Naive thymus-derived CD4-positive, alpha-beta T cell (primary cell): ENCODE measurements at places on chromosomes 16 and 17. TPM values are rescaled to one million over a fixed set of nuclear protein-coding genes. Genes with fewer than 3 reads are reported as not detected.
A peak's percentile ranks its signal among the peaks of the same experiment; 100 is the strongest.

- H3K27me3 ChIP-seq, result no peaks in the 10 kb centered on the region
- no peak overlapping the region for H3K27ac ChIP-seq
- no peak for DNase-seq
- H3K4me3 ChIP-seq, result no peak overlapping the region
- no peaks in the 10 kb centered on the region for H3K36me3 ChIP-seq
Measured at GRCh38 chr16:84751241-84751640, 51.4 kb downstream of the USP10 start.

DNA sequence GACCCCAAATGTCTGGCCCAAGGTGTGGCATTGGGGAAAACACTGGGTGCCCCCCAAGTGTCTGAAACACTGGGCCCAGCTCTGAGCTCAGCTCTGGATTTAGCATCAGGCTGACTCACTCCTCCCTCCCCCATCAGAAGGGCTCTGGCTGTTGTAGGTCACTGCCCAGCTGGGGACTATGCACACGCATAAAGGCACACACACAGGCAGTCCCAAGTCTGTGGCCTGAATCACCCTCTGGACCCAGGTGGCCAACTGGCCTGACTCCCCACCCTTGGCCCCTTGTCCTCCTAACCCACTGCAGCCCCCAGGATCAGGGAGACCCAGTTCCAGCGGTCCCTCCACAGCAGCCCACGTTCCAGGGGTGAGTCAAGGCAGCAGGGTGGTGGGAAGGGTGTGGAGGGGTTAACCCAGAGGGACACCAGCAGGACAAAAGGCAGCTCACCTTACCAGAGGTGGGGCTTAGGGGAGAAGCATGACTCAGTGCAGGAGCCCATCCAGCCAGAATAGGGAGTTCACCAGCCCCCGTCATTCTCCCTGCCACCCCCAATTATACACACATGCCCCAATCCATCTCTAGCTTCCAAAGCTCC lies 47.0 kb downstream of the MYO18A start:
- H3K4me1 ChIP-seq, result peaks cover 14% of the 10 kb centered on the region
- peaks cover 67% of the 10 kb centered on the region for H3K36me3 ChIP-seq
- H3K4me3 ChIP-seq, result no peak overlapping the region
- no peak for DNase-seq

DNA sequence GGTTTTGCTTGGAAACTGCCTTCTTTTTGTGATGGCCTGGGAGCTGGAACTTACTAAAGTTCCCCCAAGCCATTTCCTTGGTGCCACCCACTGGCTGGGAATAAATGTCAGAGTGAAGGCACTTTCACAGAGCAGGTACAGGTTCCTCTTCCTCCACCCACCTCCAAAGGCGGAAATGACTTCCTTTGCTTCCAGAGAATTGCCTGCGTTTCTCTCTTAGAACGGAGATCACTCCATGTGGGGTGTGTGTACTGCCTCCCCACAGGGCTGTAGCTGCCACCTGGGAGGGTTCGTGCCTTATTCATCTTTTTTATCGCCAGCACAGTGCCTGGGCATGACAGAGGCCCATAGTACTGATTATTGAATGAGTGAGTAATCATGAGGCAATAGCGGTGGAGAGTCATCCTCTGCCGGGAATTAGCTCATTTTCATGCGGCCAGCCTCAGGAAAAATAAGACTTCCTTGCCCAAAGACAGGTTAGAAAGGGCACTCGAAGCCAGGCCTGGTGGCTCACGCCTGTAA lies 32.2 kb upstream of the HAS3 start:
- H3K27ac ChIP-seq, result no peak overlapping the region
- H3K36me3 ChIP-seq, result no peaks in the 10 kb centered on the region
- no peaks in the 10 kb centered on the region for H3K27me3 ChIP-seq
- H3K4me1 ChIP-seq, result no peaks in the 10 kb centered on the region
- H3K4me3 ChIP-seq, result no peak overlapping the region
- no peak for DNase-seq

- no peak overlapping the region for H3K4me3 ChIP-seq
- H3K4me1 ChIP-seq, result no peaks in the 10 kb centered on the region
- DNase-seq, result no peak
- no peak overlapping the region for H3K27ac ChIP-seq
- peaks cover 3% of the 10 kb centered on the region for H3K36me3 ChIP-seq
Measured at GRCh38 chr17:596287-596686, 118.4 kb downstream of the VPS53 start.

- no peak for DNase-seq
- no peaks in the 10 kb centered on the region for H3K27me3 ChIP-seq
- no peak overlapping the region for H3K27ac ChIP-seq
- peaks cover 28% of the 10 kb centered on the region for H3K4me1 ChIP-seq
- H3K4me3 ChIP-seq, result no peak overlapping the region
Measured at GRCh38 chr17:79746889-79747507, 16.3 kb downstream of the ENPP7 start.

- H3K4me1 ChIP-seq, result no peaks in the 10 kb centered on the region
- H3K27ac ChIP-seq, result no peak overlapping the region
- no peak for DNase-seq
- H3K27me3 ChIP-seq, result no peaks in the 10 kb centered on the region
Measured at GRCh38 chr17:41024697-41025096, 2.3 kb downstream of the KRTAP1-5 start.

GRCh38 chr17:77316191-77316641 lies 175.4 kb downstream of the SEC14L1 start:
- H3K27me3 ChIP-seq, result no peaks in the 10 kb centered on the region
- no peak overlapping the region for H3K27ac ChIP-seq
- H3K36me3 ChIP-seq, result no peaks in the 10 kb centered on the region
- no peak overlapping the region for H3K4me3 ChIP-seq
- DNase-seq, result no peak

DNA sequence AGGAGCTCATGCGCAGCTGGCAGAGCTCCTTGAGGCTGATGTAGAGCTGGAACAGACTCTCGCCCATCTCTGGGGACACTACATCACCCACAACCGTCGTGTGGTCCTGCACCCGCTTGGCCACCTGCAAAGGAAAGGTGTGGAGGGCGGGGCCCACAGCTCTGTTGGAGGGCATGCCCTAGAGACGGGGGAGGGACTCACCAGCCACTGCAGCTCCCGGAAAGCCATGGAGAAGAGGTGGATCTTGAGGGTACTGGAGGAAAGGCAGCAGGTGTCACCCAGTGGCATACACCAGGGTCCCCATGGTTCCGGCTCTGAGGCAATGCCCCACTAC lies 8.6 kb downstream of the UNC13D start:
- H3K27ac ChIP-seq, result peak overlapping the region; percentile 35
- DNase-seq, result no peak

DNA sequence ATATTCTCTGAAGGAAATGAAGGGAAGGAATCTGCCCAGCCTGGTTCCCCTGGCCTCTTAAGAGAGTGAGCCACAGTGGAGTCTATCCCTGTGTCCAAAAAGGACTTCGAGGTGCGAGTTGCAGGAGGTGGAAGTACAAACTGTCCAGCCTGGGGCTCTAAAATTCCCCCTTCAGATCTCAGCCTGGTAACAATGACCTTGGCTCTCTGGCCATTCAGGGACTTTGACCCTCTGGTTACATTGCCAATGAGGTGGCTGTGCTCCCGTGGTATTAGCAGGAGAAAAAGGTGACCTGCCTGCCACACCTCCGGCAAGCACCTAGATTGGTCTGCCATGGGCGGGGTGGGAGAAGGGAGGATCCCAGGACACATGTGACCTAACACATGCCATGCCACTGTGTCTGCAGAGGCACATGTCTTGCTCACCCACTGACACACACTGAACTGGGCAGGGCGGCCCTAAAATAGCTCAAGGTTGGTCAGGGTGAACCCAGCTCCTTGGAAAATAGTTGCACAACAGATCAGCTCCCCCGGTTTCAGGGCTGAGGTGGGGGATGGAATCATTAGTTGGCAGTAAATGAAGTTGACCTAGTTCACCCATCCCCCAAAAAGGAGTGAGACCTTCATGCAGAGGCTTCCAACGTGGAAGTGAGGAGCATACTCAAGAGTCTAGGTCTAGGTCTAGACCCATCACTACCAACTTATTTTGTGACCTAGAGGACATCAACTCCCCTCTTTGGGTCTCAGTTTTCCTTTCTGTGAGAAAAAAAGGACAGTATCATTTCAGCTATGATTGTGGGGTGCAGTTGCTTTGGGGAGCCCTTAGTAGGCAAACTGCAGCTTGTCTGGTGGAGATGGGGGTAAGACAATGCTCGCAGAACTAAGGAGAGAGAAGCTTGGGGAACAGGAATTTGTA lies 2.2 kb downstream of the NR1D1 start:
- peak overlapping the region; percentile 58 for H3K4me3 ChIP-seq
- peaks cover 54% of the 10 kb centered on the region for H3K4me1 ChIP-seq
- DNase-seq, result no peak
- H3K27ac ChIP-seq, result peak overlapping the region; percentile 94

Gene VKORC1
- total RNA-seq, result 44.2 TPM

Gene LGALS9B
- total RNA-seq, result 0.83 TPM

Gene C16orf92
- total RNA-seq, result not detected in 2 replicates

Gene HIGD1B
- total RNA-seq, result not detected
